ENCODE measurements at places on chromosomes 4 and X.

DNA sequence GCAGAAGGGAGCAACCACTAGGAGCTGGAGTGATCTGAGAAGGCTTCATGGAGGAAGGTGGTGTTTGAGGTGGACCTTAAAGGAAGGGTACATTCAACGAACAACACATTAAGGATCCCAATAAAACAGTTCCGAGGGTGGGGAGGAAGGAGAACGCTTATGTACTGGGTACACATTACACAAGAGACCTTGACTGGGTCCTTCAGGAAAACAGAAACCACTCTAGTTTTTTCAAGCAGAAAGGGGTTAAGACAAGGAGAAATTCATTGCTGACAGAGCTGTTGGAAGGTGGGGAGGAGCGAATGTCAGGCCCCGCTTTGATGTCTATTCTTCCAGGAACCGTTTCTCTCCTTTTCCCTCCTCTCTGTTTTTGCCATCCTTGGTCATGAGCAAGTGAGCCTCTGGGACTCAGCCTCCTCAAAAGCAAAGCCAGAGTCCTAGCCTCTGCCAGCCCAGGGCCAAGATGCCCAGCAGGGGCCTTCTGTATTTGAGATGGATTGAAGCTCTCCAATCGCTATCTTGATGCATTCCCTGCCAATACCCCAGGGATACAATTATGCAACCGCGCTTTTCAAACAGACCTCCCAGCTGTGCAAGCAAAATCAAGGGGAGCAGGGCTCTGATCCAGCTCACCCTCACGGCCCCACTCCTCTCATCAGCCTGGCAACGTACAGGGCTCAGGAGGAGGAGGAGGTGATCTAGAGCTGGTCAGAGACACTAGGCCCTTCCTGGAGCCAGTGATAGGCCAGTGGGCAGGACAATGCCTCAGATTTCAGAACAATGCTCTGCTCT, 48.4 kb downstream of the ZBTB49 start:
- DNase-seq = no peak

- DNase-seq = no peak
These were observed 548 bp downstream of the TMEM164 start for GRCh38 chrX:110003167-110004156.

- DNase-seq = no peak
These were observed 24.8 kb downstream of the SMIM20 start for GRCh38 chr4:25938787-25939186.

DNA sequence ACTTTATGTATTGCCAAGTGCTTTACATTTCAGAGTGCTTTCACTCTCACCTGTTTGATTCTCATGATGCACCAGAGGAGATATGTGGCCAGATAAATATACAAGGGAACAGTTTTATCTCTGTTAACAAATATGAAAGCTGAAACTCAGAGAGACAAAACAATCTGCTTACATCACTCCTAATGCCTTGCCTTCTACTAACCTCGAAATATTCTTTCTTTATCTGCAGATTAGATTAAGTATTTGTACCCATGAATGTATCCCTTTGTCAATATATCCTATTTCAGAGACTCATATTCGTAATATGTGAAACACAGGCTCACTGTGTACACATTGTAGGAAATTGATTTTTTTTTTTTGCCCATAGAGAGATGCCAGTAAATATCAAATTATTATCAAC, 178.1 kb downstream of the NWD2 start:
- no peak for DNase-seq

GRCh38 chr4:56764775-56765174, 56.7 kb downstream of the SPINK2 start:
- DNase-seq = no peak

DNA sequence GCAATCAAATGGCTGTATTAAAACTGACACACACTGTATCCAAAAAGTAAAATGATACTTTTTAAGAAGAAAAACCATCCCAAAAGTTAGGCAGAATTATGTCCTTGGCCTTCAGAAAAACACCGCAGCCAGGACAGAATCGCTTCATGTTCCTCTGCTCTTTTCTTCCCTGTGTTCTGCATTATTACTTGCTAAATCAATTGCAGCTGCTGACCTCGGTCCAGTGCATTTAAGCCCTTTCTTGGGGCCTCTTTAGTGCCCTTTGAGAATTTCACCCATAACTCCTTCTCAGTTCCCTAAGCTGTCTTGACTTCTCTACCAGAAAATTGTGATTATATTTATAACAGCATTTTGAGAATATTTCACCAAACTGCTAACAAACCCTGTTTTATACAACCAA, 696.9 kb downstream of the PCDH7 start:
- no peak for DNase-seq

GRCh38 chrX:2548711-2549423, 48.1 kb upstream of the DHRSX start:
- DNase-seq = no peak

DNA sequence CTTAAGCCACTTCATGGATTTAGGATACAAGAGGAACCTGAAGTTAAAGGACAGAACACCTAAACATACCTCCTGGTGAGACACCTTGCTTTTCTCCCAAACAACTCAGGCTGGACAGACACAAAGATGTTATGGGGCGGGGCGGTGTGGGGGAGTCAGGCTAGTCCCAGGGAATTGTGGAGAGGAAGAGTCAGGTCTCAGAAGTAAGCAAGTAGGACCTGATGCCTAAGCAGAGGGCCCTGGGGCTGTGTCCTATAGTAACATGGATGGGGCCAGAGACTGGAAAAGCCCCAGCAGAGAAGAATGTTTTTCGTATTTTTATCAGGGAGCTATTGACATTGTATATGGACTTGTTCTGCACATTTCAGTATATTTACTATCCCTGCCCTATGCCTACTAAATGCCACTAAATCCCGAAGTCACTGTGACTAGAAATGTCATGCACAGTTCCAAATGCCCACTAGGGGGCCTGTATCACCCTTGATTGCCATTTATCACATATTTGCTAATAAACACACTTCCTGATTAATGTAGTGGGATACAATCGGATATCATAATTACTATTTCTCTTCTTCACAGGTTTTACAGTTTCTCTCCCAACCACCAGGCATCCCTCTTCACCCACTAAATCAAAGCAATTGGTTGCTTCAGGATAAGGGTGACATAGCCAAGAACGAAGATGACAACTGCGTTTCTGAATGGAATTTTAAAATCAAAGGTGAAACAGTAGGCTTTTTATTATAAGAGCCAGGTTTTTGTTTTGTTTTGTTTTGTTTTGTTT, 23.8 kb upstream of the ARHGAP10 start:
- no peak for DNase-seq

DNA sequence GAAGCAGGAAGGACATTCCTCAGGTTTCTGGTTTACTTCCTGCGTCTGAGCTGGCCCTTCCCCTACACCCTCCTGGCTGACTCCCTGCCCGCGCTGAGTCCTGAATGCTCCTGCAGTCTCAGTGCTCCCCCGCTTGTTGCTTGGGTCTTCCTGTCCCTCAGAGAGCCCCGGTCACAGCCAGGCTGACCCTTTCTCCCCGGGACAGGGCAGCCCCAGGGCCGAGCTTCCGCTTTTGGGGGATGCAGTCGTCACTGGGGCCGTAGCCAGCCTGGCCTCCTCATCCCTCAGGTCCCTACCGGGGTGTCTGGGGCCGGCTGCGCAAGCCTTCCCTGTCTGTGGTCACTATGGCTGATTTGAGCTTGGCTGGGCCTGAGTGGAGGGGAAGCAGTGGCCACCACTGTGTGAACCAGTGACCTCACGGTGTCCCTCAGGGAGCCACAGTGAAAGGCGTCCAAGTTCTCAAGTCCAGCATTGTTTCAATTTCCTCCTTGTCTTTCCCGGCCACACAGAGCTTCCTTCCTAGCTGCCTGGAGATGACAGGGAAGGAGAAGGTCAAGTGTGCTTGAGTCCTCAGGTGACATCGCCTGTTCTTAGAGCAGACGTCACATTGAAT, 34.1 kb upstream of the ASMTL start:
- no peak for DNase-seq

GRCh38 chrX:112837531-112837930, 3.1 kb downstream of the AMOT start:
- DNase-seq = no peak

DNA sequence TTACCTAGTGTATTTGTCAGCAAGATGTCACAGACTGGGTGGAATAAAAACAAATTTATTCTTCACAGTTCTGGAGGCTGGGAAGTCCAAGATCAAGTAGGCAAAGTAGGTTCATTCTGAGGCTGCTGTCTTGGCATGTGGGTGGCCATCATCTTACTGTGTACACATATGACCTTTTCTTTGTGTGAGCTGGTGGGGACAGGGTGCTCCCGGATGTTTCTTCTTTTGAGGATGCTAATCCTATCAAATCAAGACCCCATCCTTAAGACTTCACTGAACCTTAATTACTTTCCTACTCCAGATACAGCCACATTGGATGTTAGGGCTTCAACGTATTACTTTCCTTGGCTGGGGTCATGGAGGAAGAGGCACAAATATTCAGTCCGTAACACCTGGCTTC, 74.0 kb downstream of the TLL1 start:
- no peak for DNase-seq

DNA sequence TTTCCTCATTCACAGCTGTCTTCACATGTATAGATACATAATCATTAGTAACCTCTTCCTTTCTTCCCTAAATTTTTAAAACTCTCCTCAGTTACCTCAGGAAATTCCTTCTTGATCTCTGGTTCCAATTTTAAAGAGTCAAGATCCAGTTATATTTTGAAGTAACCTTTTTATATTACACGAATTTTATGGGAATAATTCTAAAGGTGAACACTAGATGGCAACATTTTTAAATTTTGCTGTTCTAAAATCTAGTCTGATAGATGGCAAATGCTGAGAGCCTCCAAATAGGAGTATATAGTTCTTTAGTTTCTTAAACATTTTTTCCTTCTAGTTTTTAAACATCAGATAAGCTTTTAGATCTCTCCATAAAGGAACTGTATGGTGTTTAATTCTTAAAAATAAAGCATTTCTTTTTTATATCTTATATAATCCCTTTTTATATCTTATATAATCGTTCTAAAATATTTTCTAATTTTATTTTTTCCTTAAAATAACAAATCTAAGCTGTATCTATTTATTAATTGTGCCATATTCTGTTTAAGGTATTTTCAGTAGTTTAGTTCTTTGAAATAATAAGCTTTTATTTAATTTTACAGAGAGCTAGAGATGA, 37.9 kb upstream of the PAPSS1 start:
- peak; percentile 6 for DNase-seq

DNA sequence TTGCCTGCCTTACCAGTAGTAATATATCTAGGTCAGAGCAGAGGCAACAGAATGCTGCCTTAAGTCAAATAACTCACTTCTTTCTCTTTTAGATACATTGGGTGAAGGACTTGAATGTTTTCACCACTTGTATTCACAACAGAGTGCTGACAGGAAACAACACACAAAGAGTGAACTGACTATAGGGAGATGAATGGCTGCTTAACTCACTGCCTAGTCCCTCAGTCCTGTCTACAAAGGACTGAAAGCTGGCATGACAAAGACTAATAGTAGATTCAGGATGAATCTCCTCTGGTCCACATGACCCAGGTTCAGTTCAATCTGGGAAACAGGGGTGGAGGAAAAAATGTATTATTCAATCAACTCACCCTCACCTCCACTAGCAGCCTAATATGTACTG, 134.2 kb downstream of the GALNTL6 start:
- DNase-seq = no peak

- no peak for DNase-seq
These were observed 20.4 kb upstream of the SEPSECS start for GRCh38 chr4:25180524-25181131.

DNA sequence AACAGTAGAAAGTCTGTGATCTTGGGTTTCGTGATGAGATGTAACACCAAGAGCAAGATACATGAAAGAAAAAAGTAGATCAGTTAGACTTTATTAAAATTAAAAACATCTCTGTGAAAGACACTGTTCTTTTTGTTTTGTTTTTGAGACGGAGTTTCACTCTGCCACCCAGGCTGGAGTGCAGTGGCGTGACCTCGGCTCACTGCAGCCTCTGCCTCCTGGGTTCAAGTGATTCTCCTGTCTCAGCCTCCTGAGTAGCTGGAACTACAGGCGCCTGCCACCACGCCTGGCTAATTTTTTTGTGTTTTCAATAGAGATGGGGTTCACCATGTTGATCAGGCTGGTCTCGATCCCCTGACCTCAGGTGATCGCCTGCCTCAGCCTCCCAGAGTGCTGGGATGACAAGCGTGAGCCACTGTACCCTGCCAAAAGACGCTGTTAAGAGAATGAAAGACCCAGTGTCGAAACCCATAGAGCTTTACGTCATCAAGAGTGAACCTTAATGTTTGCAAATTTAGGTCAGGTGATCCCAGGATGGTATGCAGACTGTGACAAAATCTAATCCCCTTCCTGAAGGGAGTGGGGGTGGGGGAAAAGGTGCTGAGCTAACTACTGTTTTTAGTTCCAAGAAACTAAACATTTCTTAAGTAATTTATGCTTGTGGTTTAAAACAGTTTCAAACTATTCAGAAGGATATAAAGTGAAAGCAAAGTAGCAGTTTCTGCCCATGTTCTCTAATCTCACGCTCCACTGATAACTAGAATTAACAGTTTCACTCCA, 8.0 kb downstream of the OFD1 start:
- no peak for DNase-seq

DNA sequence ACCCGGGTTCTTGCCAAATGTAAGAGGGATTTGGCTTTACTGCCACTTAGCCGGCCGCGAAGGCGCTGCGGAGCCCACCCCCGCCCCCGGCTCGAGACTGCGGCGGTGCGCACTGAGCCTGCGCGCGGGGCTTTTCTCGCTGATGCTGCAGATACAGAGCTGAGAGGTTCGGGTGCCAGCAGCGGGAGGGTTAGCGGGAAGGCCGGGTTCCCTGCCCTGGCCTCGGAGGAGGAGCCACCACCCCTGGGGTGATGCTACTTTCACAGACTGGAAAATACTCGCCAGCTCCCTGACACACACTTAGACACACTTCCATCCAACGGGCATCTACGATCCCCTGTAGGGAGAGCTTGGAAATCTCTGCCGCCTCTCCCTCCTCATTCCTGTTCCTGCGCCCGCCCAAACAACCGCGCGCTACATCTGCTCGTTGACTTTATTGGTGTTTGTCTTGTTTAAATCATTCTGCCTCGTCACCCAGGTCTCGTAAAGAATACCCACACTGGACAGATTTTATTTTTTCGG, 2.1 kb upstream of the PCDH7 start:
- no peak for DNase-seq

DNA sequence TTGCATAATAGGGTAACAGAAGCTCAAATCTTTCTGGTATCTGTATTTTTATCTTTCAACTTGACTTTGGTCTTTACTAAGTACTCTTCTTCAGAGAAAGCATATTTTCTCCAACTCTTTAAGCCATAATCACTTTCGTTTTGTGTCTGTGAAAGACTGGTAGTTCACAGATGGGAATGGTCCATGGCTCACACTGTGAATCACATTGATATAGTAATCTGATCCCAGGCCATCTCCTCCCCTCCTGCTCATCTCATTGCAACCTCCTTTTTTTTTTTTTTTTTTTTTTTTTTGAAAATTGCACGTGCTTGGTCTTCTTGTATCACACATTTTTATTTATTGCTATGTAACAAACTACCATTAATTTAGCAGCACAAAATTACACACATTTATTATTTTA, 694.5 kb upstream of the SLIT2 start:
- DNase-seq = peak; percentile 4

- no peak for DNase-seq
These were observed 407.0 kb downstream of the BCOR start for GRCh38 chrX:39690541-39691415.

Data from AG04450 (cell line).